Stimulated activated CD8-positive, alpha-beta memory T cell treated with anti-CD3 and anti-CD28 coated beads, Interleukin-15, amount 100 ng/mL, for 4 hours (primary cell): ENCODE measurements at places on chromosomes 12 and 14.

- no peak for DNase-seq
Observed at GRCh38 chr12:53074999-53075370, 4.2 kb downstream of the SPRYD3 start.

DNA sequence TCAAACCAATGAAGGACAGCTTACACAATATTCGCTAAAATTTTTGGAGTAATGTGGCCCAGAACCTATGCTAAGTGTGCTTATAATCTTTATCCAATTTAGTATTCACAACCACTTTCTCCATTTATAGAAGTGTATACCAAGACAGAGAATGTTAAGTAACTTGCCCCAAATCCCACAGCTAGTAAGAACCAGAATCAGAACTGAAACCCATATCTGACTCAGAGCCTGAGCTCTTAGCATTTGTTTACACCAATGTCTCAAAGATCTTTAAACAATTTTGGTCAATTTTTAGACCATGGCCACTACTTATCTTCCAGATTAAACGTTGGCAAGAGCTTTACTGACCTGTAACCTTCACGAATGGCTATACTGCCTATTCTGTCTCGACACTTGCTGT lies 53.0 kb downstream of the PAPLN start:
- no peak for DNase-seq

GRCh38 chr14:49367696-49368095 lies 218.5 kb downstream of the RPS29 start:
- DNase-seq: no peak

- DNase-seq: no peak
Observed at GRCh38 chr12:93109551-93110203, 180.6 kb upstream of the EEA1 start.

GRCh38 chr12:105318651-105319483 lies 11.6 kb upstream of the C12orf75 start:
- no peak for DNase-seq

- DNase-seq: no peak
Observed at GRCh38 chr14:92943855-92944570, 21.1 kb downstream of the CHGA start.

GRCh38 chr12:78494911-78495310 lies 369.7 kb upstream of the SYT1 start:
- DNase-seq: no peak
